PC-9 (cell line): ENCODE measurements at places on chromosomes 3 and 15.

GRCh38 chr3:152430223-152431002 lies 161.7 kb downstream of the MBNL1 start:
- no peak for DNase-seq

DNA sequence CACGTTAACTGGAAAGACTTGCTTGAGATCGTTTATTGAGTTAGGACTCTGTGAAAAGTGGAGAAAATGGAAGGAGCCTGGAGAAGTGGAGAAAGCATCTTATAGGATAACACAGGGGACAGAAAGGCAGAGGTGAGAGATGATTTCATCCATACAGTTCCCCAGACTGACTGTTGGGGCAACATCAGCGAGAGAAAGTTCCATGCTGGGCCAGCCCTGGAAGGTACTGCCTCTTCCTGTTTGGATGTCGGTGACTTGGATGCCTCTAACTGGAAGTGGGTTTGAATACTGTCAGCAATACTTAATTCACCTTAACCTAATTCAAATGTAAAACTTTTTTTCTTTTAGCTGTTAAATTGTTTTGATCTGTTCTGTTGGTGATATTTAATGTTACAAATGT lies 32.3 kb downstream of the ATP13A5 start:
- no peak for DNase-seq

DNA sequence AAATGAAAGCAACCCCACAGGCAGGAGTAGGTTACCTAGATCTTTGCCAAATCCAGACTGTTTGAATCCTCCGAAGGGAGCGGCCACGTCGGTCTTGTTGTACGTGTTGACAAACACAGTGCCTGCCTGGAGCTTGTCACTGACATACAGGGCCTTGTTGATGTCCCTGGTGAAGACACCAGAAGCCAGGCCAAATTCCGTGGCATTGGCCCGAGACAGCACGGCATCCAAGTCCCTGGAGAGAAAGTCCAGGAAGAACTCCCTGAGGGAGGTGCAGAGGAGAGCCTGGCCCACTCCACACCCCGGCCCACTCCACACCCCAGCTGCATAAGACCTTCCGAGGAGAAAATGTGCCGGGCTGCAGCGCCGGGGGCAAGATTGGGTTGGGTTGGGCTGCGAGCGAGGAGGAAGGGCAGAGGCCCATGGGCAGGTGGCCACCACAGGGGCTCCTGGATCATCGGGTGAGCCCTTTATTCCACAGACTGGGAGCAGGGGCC lies 21.8 kb upstream of the SLC41A3 start:
- no peak for DNase-seq

GRCh38 chr3:38563886-38564270 lies 67.7 kb downstream of the EXOG start:
- no peak for DNase-seq

- no peak for DNase-seq
Observed at GRCh38 chr3:3082234-3082924, 27.8 kb downstream of the IL5RA start.

- DNase-seq, result no peak
Observed at GRCh38 chr15:90982135-90982534, 12.2 kb downstream of the PRC1 start.

GRCh38 chr3:193933451-193933850 lies 202.5 kb upstream of the HES1 start:
- no peak for DNase-seq

DNA sequence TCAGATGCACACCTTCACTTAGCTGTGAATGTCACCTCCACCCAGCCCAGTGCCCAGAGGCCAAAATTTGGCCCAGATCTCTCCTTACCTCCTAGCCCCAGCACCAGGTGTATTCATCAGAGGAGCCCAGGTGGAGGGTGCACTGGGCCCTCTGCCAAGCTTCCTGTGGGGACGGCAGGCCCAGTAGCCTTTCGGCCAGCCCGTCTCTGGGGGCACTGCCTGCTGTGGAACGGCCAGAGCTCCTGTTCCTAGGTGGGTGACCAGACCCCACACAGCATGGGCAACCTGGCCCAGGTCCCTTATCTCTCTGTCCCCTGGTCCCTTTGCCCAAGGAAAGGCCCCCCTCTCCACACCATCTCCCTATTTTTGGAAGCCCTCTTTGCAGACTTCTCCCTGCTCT lies 67.8 kb downstream of the AAGAB start:
- DNase-seq, result no peak

DNA sequence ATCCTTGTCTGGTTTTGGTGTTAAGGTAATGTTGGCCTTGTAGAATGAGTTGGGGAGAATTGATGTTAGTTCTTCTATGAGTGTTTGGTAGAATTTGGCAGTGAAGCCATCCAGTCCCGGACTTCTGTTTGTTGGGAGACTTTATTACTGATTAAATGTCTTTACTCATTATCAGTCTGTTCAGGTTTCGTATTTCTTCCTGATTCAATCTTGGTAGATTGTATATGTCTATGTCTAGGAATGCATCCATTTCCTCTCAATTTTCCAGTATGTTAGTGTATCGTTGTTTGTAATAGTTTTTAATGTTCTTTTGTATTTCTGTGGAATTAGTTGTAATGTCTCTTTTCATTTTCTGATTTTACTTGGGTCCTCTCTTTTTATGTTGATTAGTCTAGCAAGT lies 39.4 kb downstream of the NCK1 start:
- DNase-seq, result no peak

- DNase-seq, result no peak
Observed at GRCh38 chr3:81452418-81452817, 309.0 kb downstream of the GBE1 start.

DNA sequence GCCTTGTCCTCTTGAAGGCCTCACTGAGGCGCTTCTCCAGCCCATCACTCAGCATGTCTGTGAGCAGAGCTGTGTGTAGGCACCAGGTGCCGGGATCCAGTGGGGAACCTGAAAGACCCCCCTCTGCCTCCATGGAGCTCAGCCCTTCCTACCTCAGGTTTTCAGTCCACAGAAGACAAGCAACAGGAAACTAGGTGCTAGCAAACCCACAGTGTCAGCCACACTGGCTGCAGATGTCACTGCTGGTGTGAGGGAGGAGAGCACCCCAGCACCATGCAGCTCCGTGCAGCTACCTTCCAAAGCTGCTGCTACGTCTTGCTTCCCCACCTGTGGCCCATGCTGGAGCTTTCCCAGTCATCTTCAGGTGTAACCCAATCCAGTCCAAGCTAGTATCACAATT lies 17.9 kb downstream of the PSTPIP1 start:
- DNase-seq, result no peak

DNA sequence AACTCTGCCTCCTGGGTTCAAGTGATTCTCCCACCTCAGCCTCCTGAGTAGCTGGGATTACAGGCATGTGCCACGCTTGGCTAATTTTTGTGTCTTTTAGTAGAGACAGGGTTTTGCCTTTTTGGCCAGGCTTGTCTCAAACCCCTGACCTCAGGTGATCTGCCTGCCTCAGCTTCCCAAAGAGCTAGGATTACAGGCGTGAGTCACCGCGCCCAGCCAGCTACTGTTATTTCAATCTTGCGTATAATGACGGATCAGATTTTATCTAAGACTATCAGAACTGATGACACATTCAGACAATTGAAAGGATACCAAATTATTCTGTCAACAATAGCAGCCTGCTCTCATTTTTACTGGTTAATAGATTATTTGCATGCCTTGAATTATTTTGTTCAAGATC lies 612.2 kb downstream of the ZIC1 start:
- DNase-seq, result no peak
